Progenitor cell of endocrine pancreas (in vitro differentiated cells): ENCODE measurements at places on chromosomes 6 and 20.

- DNase-seq, result no peak
These were observed 15.7 kb downstream of the HTR1E start for GRCh38 chr6:86952991-86953390.

DNA sequence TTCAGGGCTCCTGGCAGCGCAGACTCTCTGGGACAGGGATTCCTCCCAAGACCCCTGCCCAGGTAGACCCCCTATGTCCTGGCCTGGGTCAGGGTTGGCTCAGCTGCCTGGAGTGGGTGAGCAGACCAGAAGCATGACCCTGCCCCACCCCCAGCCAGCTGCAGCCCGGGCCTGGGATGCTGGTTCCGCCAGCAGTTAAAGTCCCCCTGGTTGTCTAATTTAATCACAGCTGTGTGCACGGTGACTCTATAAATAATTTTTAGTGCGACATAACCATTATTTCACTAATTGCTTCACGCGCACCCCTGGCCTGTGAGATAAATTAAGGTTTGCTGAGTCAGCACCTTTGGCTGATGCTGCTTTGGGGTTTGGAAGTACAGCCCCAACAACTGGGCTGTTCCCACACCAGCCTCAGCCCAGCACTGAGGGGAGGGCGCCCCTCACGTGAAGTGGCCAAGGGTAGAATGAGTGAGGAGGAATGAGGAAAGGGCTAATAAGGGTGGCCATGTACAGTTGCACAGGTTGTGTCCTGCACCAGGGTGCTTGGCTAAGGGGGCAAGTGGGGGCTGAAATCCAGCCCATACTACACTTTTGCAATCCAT, 26.1 kb upstream of the CDH22 start:
- DNase-seq, result no peak

DNA sequence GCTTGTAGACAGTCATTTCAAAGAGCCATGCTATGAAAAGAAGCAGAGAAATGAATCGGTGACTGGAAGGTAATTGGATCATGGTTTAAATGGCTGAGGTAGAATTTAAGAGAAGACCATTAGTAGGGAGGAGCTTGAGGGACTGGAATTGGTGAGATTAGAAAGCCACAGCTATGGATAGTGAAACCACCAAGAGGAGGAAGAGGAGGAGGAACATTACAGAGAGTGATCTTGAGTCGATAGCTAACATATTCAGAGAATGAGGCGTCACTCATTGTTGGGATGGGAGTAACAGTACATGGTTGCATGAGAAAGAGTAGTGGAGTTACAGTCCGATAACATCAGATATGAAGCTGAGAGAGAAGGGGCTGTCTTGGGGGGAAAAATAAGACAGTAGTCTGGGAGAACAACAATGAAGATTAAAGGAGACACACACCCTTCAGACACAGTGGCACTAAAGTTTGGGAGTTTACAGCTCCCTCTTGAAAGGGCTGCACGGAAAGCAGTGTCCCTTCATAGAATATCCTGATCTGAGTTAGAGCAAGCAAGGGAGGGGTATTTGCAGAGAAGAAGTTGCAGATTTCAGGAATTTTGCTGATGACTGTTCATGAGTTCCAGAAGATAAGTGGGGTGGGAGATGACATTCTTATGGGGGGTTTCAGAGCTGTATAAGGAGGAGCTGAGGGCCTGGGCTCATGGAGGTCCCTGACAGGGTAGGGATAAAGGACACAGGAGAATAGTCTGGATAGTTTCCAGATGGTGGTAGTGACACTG, 15.1 kb upstream of the LAMP5 start:
- DNase-seq, result no peak

DNA sequence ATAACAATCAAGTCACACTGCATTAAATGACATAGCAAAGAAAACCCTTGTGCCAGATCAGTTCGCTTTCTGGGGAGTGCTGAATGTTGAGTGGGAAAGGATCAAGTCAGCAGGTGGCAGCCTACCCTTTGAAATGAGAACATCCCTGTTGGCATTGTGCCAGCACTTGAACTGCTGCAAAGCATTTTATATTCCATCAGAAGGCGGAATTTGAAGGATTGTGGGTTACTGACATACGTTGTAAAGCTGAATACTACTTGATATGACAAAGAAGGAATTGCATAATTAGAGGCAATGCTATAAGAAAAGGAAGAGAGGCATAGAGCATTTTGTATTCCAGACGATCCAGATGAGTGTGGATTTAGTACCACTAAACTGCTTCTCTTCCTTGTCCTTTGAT, 26.5 kb downstream of the BCKDHB start:
- DNase-seq, result no peak
